Osteocyte (in vitro differentiated cells): ENCODE measurements at places on chromosomes 3 and 15. TPM values are rescaled to one million over a fixed set of nuclear protein-coding genes. Genes with fewer than 3 reads are reported as not detected.

DNA sequence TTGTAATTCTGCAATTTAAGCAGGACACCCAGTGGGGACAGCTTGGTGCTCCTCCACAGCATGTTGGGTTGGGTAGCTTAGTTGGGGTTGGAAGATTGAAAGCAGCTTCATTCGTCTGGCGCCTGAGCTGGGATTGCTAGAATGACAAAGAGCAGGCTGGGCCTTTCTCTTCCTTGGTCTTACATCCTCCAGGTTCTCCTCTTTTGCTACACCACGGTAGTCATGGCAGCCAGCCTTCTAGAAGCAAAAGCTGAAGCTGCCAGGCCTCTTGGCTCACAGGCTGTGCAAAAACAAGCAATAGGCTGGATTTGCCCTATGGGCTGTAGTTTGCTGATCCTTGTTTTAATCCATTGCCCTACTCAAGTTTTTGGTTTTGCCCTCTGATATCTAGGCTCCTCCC lies 3.2 kb upstream of the ANXA2 start:
- peaks cover 51% of the 10 kb centered on the region for H3K4me1 ChIP-seq
- H3K27ac ChIP-seq = peak overlapping the region; percentile 87
- H3K36me3 ChIP-seq = peaks cover 12% of the 10 kb centered on the region
- no peaks in the 10 kb centered on the region for H3K27me3 ChIP-seq
- no peak overlapping the region for H3K4me3 ChIP-seq

- no peaks in the 10 kb centered on the region for H3K27me3 ChIP-seq
- H3K36me3 ChIP-seq = no peaks in the 10 kb centered on the region
- H3K4me1 ChIP-seq = peaks cover 49% of the 10 kb centered on the region
- DNase-seq = no peak
- H3K4me3 ChIP-seq = no peak within 1 kb of the TSS
- peak within 1 kb of the TSS; percentile 27 for H3K27ac ChIP-seq
Measured at GRCh38 chr3:129528589-129529100, at the start of gene RHO. Gene RHO, plus strand, starts transcription at chr3:129528639. Its CDS starts 95 bp downstream, at chr3:129528734.

DNA sequence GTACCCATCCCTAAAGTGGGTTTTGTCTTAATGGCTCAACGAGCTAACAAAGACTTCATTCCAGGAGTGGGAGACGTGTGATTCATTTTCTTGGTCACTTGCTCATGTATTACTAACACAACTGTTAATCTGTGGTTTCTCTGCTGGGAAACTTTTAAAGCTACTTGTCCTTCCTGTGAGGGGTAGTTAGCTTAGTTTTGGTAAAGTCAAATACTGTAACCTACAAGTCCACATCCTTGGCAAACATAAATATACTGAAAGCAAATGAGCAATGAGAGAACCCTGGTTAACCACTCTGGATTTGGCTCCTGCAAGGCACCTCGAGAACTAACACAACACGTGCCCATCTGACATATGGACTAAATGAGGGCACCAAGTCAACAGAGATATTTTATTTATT lies 19.9 kb downstream of the NOX5 start:
- no peak for DNase-seq
- no peak overlapping the region for H3K4me3 ChIP-seq
- no peaks in the 10 kb centered on the region for H3K27me3 ChIP-seq
- H3K27ac ChIP-seq = no peak overlapping the region
- peaks cover 7% of the 10 kb centered on the region for H3K4me1 ChIP-seq

GRCh38 chr3:43372809-43373559 lies 86.6 kb downstream of the SNRK start:
- no peaks in the 10 kb centered on the region for H3K27me3 ChIP-seq
- no peak overlapping the region for H3K4me3 ChIP-seq
- no peaks in the 10 kb centered on the region for H3K36me3 ChIP-seq
- no peak overlapping the region for H3K27ac ChIP-seq
- peaks cover 5% of the 10 kb centered on the region for H3K4me1 ChIP-seq

MKRN2OS gene
- total RNA-seq = not detected in 2 replicates

CFAP92 gene
- 0.18 TPM in 1 of 2 replicates, not detected in the other for total RNA-seq

DNA sequence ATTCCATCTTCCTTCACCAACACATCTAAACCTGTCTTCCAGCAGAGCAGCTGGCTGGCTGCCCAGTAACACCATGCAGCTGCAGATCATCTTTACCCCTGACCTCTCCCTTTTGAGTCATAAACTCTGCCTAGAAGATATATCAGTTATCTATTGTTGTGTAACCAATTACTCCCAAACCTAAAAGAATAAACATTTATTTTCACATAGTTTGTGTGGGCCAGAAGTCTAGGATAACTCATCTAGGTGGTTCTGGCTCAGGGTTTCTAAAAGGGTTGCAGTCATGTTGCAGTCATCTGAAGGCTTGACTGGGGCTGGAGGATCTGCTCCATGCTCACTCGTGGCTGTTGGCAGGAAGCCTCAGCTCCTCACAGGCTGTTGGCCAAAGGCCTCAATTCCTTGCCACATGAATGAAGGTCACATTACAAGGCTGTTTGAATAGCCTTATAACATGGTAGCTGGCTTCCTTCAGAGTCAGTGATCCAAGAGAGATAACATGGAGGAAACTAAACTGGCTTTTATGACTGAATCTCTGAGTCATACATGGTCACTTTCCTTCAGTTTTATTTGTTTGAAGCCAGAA lies 92.8 kb downstream of the GOLIM4 start:
- no peaks in the 10 kb centered on the region for H3K4me1 ChIP-seq
- no peak overlapping the region for H3K27ac ChIP-seq
- H3K27me3 ChIP-seq = peaks cover 11% of the 10 kb centered on the region
- no peaks in the 10 kb centered on the region for H3K36me3 ChIP-seq
- DNase-seq = no peak

TMCO5A gene
- total RNA-seq = not detected in 2 replicates

OR4F6 gene
- not detected in 2 replicates for total RNA-seq

IL12A gene
- total RNA-seq = 0.50 TPM in 1 of 2 replicates, not detected in the other

DNA sequence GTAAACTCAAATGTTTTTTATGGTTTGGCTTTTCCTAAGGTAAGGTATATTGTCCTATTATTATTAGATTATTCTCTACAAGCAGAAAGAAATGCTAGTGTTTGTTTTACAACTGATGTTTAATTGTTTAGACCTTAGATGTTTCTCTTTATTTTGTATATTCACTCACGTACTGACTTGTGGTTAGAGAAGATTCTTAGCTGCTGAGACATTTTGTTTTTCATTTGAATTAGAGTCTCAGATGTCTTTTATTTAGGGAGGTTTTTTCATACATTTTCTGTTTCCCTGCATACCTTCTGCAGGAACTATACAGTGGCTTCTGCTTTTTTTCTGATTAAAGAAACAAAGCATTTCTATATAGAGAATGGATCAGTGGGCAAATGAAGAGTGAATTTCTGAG lies 110.9 kb downstream of the MYRIP start:
- H3K36me3 ChIP-seq = no peaks in the 10 kb centered on the region
- no peak for DNase-seq
- no peak overlapping the region for H3K27ac ChIP-seq
- no peak overlapping the region for H3K4me3 ChIP-seq
- peaks cover 11% of the 10 kb centered on the region for H3K4me1 ChIP-seq
- no peaks in the 10 kb centered on the region for H3K27me3 ChIP-seq

GRCh38 chr3:52052831-52053306 lies 3.5 kb downstream of the DUSP7 start:
- peak overlapping the region; percentile 97 for H3K27ac ChIP-seq
- H3K4me3 ChIP-seq = peak overlapping the region; percentile 87
- DNase-seq = peak; percentile 88
- H3K27me3 ChIP-seq = no peaks in the 10 kb centered on the region
- H3K36me3 ChIP-seq = peaks cover 22% of the 10 kb centered on the region
- H3K4me1 ChIP-seq = peaks cover 54% of the 10 kb centered on the region
